ENCODE measurements at places on chromosomes 5 and 9. TPM values are rescaled to one million over a fixed set of nuclear protein-coding genes. Genes with fewer than 3 reads are reported as not detected.

TAL2 gene
- total RNA-seq: not detected

NUTM2F gene
- total RNA-seq: not detected

PCDHGA8 gene
- 7.4 TPM for total RNA-seq

GARIN3 gene
- not detected for total RNA-seq

POLR3G gene
- total RNA-seq: 1.3 TPM

MARCHF11 gene
- not detected for total RNA-seq

OTP gene
- total RNA-seq: not detected

FBP1 gene
- 9.8 TPM for total RNA-seq

GRCh38 chr5:175689147-175689991, 31.5 kb downstream of the HRH2 start:
- DNase-seq: no peak

DNA sequence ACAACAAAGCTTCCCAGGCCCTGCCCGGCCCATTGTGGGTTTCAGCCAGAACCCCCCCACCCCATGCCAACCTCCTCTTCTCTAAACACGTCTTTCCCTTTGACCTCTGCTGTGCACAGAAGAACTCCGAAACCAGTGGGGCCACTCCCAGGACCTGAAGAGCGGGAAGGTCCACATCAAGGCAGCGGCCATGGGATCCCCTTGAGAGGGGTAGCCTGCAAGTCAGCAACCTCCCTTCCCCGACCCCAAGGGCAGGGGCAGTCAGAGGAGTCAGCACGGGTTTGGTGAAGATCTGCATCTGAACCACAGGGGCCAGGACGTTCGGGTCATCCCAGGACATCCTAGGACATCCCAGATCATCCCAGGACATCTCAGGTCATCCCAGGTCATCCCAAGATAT, 379.9 kb upstream of the IRX4 start:
- no peak for DNase-seq

DNA sequence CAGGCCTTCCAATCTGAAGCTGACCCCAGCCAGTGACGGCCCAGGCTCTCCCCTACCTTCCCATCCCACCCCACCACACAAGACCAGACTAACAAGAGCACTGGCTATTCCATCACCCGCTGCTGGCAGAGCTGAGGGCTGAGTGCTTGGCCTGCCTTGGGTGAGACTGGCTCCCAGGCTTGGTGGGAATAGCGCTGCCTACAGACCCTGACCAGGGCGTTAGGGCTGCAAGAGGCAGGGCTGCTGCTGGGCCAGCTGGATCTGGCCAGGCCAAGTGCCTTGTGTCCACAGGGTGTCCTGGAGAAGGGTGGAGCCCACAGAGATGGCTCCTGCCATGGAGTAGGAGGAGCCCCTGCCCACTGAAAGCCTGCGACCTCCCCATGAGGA, 31.6 kb upstream of the ANGPTL2 start:
- DNase-seq: no peak

- DNase-seq: no peak
Measured at GRCh38 chr5:169178754-169179153, 122.2 kb downstream of the SLIT3 start.

DNA sequence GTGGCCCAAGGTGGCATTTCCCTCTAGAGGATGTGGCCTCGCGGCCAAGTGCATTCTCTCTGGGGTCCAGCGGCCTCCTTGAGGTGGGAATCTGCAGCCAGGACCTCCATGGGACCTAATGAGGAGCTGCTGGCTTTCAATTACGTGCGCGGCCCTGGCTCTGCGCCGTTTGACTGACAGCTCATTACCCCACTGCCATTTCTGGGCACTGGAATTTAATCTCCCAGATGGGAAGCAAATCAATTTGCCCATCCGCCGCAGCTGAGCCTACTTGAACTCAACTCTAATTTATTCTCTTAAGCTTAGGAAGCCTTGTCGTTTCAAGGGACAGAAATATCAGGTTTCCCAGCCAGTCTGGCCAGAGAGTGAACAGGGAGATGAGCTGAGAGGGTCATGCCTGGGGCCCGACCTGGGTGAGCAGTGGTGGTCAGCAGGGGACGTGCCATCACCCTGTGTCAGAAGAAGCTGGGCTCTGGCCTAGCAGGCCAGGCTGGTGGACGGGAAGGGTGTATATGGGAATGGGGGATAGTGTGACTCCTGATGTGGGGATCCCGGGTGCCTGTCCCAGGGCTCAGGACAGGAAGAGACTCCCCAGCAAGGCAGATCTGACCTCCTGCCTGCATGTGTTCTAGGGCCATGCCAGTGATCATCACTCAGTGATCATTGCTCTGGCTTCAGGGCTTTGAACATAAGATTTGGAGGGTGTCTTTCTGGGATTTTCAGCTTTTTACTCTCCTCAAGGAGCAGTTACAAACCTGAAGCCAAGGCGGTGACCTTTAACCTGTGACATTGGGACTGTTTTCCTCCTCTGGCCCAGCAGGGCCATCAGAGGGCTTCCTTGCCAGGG, 69.7 kb downstream of the MACROH2A1 start:
- DNase-seq: no peak

DNA sequence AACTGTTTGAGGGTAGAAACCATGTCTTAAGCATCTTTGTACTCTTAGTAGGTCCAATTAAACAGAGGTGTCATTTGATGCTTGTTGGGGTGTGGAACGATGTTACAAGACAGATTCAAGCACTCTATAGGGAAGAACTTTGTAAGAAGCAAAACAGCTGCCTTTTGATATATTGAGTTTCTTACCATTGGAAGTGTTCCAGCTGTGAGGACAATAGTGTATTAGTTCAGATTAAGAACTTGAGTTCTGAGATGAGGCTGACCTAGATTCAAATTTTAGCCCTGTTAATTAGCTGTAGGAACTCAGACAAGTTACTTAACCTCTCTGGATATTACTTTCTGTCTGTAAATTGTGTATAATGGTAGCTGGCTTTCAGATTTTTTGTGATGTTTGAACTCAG, 19.6 kb upstream of the ZNF462 start:
- DNase-seq: no peak

GRCh38 chr9:95606489-95607350, 89.9 kb upstream of the PTCH1 start:
- DNase-seq: no peak

GRCh38 chr5:141507387-141508091, 18.7 kb downstream of the PCDHGC5 start:
- no peak for DNase-seq

- no peak for DNase-seq
Measured at GRCh38 chr9:137465720-137466388, 6.7 kb upstream of the NSMF start.

DNA sequence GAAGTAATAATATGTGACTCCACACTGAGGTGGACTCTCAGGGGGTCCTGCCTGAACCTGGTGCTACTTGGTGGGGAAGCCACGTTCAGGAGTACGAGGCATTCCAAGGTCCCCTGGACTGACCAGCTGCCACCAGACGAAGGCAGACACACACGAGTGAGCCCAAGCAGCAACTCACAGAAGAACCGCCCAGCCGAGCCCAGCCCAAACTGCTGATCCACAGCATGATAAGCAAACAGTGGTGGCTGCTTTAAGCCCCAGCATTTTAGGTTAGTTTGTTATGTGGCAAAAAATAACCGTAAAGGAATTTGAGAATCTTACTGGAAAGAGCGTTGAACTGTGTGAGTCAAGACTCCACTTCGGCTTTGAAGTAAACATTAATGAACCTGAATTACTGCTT, 8.8 kb upstream of the LHX3 start:
- DNase-seq: no peak

- DNase-seq: no peak
Measured at GRCh38 chr5:97427235-97427634, 244.2 kb upstream of the RIOK2 start.

- no peak for DNase-seq
Measured at GRCh38 chr5:96577909-96578308, 84.3 kb upstream of the CAST start.

DNA sequence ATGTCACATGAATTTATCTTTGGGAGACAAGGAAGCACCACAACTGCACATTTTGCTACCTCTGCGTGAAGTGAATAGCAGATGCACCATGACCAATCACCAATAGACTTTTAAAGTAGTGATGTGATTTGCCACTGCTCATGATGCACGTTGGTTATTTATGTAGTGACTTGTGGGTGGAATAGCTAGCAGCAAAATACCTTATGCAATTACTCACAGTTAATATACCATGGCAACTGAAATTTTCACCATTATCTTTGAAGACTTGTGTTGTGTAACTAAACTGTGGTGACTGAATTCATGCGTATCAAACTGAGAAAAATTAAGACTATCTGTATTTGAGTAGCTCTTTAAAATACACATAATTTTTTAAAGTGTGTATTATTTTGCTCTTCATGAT, 46.2 kb upstream of the TUSC1 start:
- no peak for DNase-seq

DNA sequence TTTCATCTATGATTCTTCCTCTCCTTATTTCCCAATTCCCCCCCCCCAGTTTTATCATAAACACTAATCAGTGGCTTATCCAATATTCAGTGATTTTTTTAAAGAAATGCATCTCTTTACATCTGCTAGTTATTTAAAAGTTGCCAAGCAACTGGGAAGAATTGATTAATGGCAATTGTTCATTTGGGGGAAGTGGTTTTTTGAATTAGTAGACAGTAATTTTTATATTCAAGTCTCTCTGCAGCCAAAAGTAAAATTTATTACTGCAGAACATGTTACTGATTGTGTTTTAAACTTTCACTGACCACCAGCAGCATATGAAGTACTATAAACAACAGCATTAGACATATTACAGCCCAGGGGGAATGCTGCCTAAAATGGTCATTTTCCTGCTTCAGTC, 308.8 kb upstream of the NREP start:
- no peak for DNase-seq

DNA sequence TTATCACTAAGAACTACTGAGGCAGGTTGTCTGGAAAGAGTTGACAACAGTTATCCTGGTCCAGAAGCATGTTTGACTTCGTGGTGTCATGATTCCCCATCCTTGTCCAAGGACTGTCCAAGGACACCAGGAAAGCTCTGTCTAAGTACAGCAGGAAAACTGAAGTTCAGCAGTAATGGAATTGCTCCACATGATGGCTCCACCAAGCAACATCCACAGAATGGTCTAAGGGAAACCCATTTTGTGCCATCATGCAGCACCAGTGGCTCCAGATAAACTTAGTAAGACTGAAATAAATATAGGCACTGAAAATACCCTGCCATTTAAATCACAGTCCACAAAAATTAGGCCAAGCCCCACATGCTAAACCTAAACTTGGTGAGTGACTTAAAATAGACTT, 192.8 kb downstream of the CDH18 start:
- DNase-seq: no peak

DNA sequence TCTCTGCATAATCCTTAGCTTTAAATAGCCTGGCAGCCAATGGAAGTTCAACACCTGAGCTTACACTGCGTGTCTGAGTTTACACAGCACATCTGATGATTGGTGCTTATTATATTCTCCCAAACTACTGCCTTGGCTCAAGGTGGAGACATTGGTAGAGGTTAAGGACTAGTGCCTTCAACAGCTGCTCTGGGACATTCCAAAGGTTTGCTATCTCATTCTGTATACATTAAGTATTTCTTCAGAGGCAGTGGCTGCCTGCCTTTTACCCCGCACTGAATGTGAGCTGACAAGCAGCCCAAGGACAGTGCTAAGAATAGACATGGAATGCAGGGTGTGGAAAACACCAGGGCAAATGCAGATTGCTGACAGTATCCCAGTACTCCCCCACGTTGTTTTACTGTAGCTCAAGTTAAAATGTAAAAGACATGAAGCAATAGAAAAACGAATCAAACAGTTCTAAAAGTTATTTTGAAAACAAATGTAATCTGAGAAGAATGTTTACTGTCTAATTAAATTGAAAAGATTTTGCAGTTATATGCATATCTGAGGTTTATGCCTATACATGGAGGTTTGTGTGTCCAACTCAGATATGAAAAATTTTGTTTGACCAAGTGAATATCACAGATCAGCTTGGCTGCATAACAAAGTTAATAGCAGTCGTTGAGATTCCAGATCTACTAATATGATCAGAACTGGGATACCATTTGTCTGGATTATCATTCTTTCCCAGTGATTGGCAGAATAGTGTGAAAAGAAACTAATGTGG, 1.8 kb downstream of the HSPB3 start:
- DNase-seq: no peak

GRCh38 chr9:132726576-132727130, 56.4 kb downstream of the GTF3C4 start:
- DNase-seq: no peak

DNA sequence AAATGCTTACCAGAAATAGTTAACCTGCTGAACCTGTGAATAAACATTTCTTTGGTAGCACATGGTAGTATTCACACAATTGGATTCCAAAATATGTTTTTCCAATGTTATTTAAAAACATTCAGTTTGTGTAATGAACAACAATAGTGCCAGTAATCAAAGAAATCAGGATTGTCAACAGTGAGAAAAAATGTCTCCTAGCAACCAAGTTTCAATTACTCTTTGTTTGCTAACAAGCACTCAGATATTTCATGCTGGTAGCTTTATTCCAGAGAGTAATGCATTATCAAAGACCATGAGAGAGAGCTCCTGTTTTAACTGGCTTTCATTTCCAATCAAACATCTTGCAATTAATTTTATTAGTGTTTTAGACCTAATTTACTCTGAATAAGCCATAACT, 768.1 kb upstream of the GRAMD2B start:
- DNase-seq: no peak

DNA sequence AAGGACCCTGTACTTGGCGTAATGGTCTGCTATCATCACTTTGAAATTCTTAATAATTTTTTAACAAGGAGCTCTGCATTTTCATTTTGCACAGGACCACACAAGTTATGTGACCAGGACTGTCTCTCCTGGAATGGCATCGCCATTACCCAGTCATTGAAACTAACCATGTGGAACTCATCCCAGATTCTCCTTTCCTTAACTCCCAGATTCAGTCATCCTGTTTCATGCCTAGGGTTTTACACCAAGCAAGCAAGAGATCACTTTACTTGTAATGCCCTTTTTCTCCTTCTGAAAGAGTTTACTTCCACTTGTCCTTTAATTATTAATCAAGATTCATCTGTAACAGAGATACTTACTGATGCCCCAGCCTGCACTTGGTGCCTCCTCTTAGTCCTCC, 12.0 kb downstream of the FRMD3 start:
- no peak for DNase-seq

GRCh38 chr5:94313696-94314095, 304.7 kb downstream of the KIAA0825 start:
- no peak for DNase-seq

DNA sequence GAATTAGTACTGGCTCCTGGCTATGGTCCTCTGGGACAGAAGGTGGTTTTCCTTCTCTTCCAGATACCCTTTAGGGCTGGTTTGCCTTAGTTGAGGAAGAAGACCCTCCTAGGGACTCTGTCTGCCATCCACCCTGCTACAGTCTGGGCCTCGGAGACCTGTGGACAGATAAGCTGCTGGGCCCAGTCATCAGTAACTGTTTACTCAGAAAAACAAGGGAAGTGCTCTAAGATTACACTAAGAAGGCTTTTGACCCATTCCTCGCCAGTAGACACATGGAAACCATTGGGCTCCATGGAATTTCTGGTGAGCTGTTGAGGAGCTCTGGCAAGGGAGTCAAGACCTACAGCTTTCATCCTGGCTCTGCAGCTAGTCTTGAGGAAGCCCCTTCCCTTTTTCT, 31.2 kb downstream of the LARP1 start:
- no peak for DNase-seq

All from omental fat pad (tissue), 4 donors.